ENCODE measurements at places on chromosomes 5 and 9.

DNA sequence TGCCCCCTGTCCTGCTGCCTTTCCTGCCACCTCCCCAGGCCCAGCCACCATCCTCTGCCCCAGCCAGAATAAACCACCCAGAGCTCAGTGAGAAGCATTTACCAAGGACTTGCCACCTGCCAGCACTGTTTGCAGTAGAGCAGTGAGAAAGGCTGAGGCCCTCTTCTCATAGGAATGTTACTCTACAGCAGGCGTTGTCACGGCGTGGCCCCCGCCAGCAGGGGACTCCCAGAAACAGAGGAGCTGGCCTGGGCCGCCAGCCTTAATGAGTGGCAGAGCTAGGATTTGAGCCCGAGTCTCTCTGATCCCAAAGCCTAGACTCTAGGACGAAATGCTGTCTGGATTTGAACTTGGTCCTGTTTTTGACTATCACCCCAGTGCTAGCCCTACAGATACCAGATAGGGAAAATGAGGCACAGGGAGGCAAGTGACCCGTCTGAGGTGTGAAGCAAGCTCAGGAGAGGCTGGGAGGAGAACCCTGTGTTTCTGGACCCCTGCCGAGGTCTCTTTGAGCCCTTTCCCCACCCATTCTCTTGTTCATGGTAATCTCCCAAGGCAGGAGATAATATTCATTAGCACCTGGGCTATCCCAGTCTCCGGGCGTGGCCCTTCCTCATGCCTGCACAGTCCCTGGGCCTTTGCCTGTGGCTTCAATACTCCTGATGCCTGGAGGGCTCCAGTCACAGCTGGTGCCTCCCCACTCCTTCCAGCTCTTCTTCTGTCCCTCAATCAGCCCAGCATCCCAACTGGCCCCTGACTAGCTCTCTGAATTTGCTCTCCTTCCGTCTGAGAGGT is 30.7 kb downstream of the HRH2 start:
- DNase-seq, result no peak

DNA sequence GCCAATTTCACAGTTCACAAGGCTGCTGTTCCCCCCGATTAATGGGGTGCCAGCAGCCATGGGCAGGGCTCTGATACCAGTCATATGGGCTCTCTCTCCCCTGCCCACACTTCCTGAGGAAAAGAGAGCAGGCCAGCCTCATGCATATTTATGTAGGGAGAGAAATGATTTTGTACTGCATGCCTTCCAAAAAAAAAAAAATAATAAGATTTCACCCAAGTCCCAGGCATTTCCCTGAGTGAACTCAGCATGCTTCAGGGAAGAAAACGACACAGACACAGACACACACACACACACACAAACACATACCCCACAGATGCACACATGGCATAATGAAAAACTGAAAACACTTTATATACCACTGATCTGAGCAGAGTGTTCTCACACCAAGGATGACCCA is 232.8 kb downstream of the ASTN2 start:
- DNase-seq, result no peak

- DNase-seq, result peak; percentile 16
Measured at GRCh38 chr9:126721564-126721981, 83.3 kb upstream of the ZBTB43 start.

DNA sequence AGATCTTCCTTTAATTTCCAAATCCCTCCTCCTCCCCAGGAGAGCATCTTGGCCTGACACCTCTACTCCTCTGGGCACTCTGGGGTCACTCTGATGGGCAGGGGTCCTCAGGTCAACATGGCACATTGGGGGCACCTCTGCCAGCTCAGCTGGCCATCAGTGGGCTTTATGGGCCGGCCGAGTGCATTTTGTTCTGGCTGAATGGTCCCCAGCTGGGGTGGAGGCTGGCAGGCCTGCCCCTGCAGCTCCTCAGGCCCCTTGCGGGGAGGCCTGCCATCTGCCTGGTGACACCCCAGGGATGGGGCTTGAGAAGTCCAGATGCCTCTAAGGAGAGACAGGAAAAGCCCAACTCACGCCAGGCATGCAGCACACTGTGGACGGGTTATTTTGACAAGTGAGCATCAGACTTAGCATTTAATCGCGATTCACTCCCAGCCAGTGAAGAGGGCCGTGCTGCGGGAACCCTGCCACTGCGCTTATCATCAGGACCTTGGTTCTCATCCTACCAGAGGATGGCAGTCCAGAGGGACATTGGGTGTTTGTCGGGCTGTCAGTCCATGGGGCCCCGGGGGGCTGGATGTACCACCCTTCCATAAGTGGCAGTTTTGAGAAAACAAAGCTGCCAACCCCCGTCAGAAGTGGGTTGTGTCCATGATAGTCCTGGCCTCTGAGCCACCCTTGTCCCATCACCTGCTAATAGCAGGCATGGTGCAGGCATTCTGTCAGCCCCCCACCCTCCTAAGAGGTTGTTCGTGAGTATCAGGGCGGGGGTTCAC is 21.7 kb downstream of the PHF2 start:
- no peak for DNase-seq

- DNase-seq, result no peak
Measured at GRCh38 chr9:89807101-89807395, 202.2 kb downstream of the GADD45G start.

DNA sequence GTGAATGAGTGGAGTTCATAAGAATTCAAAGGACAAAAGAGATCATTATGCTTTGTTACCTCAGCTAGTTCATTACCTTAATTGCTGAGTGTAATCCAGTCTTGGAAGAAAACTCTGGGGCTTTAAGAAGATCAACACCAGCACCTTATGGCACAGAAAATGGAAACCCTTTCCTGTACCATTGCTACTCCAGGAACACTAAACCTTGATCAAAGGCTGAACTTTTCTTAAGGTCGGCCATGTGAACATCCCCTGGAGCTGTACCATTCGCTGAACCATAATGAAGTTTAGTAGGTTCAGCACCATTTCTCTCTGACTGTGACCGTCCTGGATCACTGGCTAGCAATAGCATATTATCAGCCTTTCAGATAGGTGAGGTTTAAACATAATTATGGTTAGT is 97.4 kb downstream of the PBX3 start:
- no peak for DNase-seq

DNA sequence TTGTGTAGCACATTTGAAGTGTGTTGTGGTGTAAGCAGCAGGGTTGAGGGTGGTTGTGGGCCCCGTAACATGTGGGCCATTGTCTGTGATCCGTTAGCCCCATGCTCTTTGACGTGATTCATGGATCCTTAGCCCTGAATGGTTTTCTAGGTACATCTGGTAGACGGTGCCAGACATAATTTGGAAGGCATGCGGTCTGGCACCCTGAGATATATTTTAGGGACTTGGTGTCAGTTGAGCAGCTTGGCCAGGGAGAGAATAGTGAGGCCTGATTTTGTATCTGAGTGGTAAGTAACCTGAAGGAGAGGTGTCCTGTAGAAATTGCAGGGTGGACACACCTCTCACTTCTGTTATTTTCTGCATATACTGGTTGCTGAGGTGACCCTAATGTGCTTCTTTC is 10.9 kb downstream of the SH3GL2 start:
- no peak for DNase-seq

DNA sequence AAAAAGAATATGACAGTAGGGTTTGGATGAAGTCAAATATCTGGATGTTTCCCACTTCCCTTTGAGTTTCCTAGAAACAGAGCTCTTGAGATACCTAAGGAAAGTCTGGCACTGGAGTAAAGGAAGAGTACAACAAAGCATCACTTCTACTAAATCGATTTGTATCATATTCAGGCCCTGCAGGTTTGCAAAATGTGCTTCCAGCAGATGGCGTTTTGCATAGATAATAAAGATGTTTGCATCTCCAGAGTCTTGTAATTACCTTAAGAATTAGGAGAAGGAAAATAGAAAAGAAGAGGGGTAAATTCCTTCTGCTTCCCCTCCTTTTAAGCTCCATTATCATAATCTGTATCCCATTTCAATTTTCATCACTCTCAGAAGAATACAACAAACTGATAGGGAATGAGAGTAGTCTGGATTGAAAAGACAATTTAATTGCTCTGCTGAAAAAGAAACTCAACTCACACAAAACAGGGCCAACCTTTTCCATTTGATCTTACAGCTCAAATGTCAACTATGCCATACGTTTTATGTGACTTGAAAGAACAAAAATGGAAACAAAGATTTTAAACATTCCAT is 380.4 kb downstream of the PTPRD start:
- no peak for DNase-seq

GRCh38 chr9:105333811-105334210 is 89.4 kb downstream of the SLC44A1 start:
- DNase-seq, result no peak

DNA sequence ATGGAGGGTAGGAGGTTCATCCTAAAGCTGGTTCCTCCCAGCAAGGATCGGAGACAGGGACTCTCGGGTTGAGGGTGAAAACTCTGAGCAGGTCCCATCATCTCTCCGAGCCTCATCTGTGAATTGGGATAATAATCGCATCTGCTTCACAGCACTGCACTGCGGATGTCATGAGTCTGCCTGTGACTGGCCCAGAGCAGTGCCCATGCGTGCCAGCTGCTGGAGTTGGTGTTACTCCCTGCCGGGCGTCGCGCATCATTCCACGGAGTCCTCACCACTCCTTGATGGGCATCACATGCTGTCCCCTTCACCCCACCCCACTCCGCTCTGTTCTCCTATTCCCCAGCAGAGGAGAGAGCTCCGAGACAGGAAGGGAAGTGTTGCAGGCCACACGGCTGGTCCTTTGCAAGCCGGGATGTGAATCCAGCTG is 35.1 kb upstream of the ORM1 start:
- no peak for DNase-seq

GRCh38 chr9:128309551-128309950 is 12.7 kb downstream of the TRUB2 start:
- DNase-seq, result no peak

GRCh38 chr9:115810166-115810565 is 343.4 kb upstream of the PAPPA start:
- DNase-seq, result no peak
